Cortex of kidney (tissue), 1 donor: ENCODE measurements at places on chromosomes 13 and 19.

DNA sequence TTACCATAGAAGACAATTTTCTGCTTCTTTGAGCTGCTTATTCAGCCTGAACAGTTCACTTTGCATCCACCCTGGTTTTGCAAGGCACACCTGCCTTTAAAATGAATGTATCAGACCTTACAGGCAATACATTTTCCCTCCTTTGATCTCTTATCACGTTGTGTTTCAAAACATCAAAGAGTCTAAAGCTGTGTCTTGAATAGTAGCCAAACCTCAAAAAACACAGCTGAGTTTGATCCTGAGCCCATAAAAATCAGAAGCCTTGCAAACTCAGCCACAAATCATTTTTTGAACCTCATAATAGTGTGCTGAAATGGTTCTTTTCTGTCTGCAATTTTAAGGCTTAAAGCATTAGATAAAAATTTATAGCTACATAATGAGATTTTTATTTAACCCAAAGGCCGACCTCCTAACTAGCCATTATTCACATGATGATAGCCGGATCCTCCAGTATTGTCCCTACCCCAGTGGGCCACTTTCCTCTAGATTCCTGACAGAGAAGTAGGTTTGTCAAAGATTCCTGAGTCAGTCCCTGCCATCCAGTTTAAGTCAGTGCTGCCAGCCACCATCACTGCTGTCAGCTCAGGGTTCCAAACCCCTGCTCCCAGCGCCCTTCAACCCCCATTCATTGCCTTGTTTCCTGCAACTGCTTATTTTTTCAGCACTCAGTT is 71.8 kb downstream of the CAB39L start:
- no peak for DNase-seq

DNA sequence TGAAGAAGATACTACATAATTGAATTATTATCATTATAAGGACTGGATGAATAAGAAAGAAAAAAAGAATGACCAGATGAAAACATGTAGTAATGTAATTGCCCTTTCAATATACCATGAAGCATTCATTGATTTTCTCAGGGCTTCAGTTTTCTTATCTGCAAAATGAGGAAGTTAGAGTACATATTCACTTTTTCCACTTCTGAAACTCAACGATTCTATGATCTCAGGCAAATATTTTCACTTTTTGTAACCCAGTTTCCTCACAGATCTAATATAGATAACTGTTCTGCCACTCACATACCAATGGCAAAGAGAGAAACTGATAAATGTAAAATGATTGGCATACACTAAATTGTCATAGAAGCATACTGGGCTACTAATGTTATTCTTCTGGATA is 856.6 kb upstream of the KLHL1 start:
- DNase-seq, result no peak

GRCh38 chr13:114025714-114026431 is 52.0 kb upstream of the C13orf46 start:
- DNase-seq, result no peak

DNA sequence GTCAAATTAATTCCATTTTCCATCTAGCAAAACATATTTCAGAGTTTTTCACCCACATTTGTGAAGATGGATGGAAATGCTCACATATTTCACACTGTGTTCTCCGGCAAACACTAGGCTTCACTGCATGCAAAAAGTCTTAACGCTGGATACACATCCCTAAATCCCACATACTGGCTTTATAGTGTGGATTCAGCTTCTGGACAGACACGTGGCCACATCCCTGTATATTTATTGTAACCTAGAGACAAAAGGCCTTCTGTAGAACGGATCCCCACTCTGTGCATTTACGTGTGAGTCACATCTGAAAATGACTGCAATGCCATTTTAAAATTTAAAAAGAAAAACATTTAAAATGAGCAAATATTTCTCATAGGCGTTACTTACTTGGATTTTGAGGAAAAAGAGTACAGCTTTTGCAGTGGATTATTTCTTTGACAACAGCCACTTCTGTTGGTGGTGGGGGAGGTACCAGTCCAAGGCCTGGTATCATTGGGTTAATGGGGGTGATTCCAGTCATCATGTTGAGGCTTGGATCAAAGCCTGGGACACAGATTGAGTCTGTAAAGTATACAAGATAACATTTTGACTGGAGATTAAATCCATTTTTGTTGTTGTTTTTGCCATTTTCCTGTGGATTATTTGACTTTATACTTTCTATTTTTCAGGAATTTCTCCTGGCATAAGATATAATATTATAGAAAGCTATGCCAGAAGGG is 337.7 kb downstream of the DNAJC15 start:
- DNase-seq, result no peak

- no peak for DNase-seq
These were observed 165.4 kb downstream of the FLT1 start for GRCh38 chr13:28329395-28330158.

DNA sequence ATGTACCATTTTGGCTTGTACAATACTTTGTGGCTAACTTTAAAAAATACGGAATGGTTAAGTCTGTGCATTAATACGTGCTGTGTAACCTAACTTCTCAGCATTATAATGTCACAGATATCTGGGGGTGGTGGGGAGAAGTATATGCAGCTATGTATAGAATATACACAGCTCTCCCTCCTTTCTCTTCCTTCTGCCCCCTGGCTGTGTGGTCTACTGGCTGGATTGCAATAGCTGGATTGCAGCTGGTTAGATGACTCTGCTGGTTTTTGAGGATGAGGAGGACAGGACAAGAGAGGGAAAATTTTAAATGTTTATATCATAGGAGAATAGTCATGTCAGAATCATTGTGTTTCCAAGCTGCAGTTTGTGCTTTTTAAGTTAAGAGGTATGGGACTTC is 9.7 kb downstream of the RNASEH2B start:
- DNase-seq, result no peak
